ENCODE measurements at places on chromosomes 7 and 10.

DNA sequence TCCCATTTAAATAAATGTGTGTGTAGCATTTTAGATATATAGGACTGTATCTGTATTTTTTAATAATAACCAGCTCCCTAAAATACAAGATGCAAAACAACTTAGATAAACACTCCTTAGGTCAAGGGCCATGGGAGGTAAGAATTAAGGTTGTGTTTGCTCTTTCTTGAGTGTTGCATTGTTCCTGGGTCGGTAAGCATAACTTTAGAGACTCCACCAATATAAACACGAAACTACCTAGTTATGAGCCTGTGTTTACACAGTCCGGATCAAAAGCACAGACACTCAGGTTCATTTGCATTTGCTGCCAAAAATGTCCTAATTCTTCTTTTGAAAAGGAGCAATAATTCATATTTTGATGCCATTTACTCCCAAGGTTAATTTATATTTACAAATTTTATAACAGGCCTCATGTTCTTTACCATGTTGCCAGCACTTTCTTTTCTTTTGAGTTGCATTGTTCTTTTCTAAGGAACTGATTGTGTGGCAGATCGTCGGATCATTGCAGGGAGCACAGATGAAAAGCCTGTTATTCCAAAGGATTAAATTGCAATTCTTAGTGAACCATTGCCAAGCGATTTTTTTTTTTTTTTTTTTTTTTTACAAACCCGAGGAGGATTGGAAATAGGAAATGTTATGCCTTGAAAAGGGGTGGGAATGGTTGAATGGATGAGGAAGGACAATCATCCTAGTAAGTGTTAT is 45.8 kb upstream of the GLCCI1 start:
- DNase-seq = peak; percentile 65

DNA sequence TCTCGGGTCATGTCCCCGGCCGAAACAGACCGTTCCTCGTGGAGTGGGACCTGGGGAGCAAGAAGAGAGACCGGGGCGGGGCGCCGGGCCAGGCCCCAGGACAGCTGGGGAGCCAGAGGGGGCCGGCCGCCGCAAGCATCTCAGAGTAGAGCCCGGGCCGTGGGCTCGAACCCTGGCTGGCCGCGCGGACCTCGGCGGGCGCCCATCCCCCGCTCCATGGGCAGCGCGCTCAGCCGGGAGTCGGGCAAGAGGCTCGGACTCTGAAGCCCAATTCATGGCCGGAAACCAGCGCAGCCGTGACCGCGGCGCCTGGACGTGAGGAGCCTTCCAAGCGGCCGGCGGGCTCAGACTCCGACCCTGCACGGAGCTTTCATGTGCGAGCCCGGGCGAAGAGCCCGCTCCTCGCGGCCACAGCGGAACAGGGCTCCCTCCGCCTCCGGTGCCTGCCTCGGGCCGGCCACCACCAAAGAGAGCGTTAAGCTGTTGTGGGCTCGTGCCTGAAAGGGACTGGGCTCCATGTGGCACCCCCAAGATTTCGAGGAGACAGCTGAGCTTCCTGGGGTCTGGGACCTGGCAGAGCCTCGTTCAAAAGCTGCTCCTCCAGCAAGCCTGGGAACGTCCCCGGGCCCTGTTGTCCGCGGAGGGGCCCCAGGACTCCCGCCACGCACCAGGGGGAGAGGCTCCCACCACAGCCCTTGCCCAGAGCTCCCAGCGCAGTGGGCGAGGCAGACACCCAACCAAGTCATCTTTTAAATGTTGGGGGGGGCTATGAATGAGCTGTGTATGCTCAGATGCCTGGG is 757 bp upstream of the GRID1 start:
- no peak for DNase-seq

DNA sequence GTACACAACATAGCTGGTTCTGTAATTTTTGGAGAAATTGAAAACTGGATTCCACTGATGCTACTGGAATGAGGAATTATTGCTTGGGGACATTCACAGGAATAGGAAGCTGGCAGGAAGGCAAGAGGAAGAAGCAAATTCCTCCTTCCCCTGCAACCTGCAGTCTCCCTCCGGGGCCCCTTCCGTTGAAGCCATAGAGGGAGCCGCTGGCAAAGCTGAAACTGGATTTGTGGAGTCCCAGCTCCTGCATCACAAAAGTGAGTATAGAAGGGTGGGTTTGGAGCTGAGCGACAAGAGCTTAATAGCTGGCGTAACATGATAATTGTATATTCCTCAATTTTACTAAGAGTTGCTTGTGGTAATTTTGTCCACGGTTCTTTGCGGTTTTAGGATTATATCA is 190.8 kb downstream of the ADRA2A start:
- DNase-seq = no peak

GRCh38 chr7:28296571-28297483 is 115.5 kb upstream of the CREB5 start:
- DNase-seq = no peak

GRCh38 chr7:133770863-133771492 is 356.2 kb upstream of the LRGUK start:
- DNase-seq = no peak

DNA sequence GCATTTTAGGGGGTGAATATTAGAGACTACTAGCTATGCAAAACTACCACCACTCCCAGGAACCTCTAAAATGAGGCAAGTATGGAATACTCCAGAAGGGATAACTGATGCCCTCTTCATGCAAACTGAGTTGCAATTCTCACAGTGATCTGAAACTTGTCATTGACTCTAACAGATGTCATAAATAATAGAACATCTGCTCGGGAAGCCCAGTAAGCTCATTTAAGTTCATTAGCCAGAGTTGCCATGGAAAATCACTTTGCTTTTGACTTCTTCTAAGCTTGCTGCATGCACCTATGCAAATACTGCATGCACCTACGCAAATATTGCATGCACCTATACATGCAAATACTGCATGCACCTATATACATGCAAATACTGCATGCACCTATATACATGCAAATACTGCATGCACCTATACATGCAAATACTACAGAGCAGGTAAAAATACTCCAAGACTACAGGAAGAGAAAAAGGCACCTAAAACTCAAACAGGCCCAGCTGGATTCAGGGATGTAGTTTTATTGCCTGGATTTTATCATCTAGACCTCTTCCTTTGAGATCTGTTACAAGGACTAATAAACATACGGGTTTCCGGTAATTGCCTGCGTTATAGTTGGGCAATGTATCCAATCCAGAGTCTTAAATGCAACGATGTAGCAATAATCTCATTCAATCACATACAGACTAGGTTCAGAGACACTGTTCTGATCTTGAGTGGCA is 1061.1 kb upstream of the AUTS2 start:
- DNase-seq = no peak

GRCh38 chr7:98464558-98464940 is 63.7 kb upstream of the BAIAP2L1 start:
- DNase-seq = no peak

DNA sequence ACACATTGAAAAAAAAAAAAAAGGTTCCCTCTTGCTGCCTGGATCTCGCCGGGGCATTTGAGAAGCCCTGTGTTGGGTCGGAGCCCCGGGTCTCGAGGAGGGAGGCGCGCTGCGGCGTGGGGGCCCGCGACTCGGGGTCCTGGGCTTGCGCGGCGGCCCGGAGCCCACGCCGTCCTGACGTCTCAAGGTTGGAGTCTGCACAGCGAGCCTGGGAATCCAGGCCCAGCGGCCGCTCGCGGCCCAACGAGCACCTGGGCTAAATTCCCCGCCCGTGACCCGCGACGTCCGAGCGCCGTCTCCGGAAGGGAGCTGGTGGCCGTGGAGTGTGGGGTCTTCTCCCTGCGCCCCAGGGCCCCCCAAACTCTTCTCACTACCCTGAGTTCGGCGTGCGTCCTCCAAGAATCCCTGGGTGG is 1.4 kb upstream of the CTBP2 start:
- DNase-seq = no peak

DNA sequence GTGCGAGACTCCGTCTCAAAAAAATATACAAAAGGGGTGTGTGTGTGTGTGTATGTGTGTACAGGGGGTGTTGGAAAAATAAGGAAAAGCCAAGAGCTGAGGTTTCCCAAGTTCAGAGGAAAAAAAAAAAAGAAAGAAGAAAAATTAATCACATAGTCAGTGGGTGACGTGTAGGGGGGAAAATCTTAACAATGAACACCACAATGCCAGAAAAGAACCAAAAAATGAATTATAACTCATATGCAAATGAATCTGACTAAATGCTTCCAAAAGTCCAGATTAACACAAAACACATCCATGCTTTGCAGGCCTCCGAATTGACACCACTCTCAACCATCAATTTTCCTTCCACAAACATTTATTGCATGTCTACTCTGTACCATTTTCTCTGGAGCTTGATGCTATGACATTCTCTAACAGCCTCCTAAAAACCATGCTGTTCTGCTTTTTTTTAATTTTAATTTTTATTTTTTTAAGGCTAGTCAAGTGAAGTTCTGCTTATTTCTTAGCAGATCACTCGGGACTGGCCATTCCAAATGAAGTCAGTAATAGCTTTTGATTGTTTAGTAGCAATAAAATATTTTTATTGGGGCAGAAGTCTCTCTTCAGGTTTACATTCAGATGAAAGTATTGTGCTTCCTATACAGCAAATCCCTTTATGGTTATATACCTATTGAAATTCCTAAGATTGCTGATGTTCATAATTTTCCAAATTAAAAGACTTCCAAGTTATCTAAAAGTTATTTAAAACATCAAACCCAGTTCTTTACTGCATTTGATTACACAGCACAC is 133.8 kb downstream of the CNOT4 start:
- peak; percentile 47 for DNase-seq

DNA sequence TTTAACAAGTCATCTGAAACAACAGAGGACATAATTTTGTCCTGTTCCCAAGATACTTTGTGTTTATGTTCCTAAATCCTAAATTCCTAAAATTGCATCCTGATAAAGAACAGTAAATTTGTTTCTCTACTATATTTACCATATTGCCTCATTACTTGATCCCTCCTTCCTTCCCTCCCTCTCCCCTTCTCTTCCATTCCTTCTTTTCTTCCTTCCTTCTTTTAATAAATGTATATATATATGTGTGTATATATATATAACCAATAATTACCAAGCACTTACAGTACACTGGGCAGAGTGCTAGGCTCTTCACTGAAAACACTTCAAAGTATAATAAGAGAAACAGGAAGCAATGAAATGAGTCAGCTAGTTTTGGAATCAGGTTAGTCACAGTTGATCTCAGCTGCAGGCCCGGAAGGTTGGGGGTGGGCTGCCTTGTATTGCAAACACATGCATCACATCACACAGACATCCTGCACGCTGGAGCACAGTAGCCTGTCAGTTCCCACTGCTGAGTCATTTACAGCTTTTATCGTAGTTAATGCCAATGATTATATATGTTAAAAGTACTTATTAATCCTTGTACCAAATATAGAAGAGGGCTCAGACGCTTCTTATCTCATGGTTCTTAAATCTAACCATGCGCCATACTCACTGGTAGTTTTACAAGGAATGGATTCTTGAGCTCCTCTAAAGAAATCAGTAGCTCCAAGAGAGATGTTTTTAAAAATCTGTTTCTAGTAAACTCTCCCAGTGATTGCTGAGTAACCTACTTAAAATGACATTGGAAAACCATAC is 551.7 kb downstream of the GRM8 start:
- DNase-seq = no peak

DNA sequence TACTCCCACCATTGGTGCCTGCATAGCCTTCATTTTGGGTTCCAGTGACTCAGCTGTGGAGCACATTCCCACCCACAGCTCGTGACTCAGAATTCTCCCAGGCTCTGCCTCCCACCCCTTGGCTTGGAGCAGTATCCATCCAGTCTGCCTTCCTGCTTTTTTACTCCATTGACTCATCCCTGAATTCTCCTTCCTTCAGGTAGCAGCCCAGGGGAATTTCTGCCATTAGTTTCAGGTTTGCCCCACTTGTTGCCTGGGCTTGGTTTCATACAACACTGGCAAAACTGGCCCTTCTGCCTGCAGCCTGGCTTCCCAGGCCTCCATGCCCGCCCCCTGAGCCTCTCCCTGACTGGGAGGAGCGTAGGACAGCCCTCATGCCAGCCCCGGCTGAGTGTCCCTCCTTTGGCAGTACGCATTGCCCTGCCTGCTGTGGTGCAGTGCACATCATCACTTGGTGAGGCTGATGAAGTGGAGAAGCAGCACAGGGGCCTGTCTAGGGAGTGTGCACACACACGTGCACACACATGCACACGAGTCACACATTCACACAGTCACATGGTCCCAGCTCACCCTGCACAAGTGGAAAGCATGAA is 55.0 kb downstream of the SNX10 start:
- no peak for DNase-seq

GRCh38 chr7:84226759-84227158 is 32.2 kb upstream of the SEMA3A start:
- no peak for DNase-seq

DNA sequence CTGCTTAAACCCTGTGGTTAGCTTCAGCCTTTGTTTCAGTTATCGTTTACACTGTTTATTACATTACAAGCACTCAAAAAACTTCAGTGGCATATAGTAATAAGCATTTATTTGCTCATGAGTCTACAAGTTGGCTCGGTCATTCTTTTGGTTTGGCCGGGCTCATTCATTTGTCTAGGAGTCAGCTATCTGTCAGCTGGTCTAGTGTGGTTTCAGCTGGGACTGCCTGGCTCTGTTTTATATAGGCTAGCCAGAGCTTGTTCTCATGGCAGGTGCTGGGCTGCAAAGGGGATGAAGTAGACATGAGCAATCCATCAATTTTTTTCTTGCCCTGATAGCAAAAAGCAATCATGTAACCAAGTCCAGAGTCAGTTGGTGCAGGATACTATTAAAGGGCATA is 103.6 kb downstream of the MKLN1 start:
- peak; percentile 86 for DNase-seq

DNA sequence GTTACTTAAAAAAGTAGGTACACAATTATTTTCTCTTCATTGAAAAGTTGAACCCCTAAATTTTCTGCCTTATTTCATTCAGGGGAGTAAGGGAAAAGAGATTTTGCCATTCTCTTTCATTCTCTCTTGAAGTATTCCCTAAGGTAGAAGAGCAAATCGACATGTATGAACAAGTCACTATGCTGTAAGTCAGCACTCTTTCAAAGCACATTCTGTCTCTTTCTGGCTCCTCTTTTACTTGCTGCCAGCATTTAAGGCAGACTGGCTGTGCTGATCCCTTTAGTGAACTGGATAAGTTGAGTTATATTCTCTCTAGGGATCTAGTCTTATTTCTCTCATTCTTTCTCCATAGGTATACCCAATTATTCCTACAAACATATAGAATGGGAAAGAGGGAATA is 222.3 kb upstream of the ZWINT start:
- DNase-seq = no peak

DNA sequence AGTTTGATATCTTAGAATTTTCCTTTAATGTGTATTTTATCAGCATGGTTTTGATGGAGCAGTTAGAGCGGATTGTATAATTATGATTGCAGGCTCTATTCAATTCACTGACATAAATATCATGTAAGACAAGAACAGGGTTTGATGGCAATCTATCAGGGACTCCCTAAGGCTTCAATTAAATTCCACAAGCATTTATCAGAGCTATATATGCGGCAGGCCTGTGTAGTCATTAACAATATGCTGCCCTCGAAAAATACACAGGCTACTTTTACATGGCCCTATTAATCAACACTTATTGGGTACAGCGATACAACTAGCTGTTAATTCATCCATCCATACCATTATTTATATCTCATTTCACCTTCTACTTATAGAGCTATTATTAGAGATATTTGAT is 358.1 kb upstream of the TPK1 start:
- DNase-seq = no peak

Measured in LNCaP clone FGC (cell line).